Epithelial cell of proximal tubule (primary cell): ENCODE measurements at places on chromosomes 4 and X.

DNA sequence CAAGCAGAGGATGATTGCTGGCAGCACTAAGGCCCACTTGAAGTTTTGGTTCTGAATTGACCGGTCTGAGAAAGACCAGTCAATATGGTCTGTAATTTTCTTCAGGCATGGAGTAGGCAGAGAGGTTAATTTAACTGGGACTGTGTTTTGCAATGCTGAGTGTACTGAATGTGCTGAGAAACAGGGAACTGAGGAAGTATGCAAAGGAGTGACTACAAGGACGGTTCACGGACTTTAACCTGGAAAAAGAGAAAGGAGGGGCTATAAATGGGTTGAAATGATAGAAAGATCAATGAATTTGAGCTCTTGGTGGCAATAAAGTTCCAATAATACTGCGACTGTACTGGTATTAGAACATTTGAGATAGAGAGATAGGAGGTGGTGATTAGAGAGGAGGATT is 84.5 kb downstream of the MAGEB17 start:
- no peak for DNase-seq

DNA sequence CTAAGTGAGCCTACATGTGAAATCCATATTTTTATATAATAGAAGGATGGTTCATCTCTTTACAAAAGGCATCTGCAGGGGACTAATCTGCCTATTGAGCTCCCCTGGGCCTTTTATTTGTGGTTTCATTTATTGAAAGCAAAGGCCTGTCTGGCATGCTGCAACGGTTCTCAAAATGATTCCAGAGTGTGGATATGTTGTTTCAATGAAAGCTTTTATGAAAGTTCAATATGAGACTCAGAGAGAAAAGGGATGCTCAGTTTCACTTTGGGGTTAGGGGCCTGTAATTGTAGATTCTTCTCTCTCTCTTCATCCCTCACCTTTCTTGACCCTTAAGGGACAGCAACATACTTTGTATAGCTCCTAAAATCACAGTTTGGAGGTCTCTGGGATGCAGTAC is 204.2 kb upstream of the CASK start:
- no peak for DNase-seq

- DNase-seq: no peak
Measured at GRCh38 chr4:1764670-1765069, 28.4 kb upstream of the FGFR3 start.

DNA sequence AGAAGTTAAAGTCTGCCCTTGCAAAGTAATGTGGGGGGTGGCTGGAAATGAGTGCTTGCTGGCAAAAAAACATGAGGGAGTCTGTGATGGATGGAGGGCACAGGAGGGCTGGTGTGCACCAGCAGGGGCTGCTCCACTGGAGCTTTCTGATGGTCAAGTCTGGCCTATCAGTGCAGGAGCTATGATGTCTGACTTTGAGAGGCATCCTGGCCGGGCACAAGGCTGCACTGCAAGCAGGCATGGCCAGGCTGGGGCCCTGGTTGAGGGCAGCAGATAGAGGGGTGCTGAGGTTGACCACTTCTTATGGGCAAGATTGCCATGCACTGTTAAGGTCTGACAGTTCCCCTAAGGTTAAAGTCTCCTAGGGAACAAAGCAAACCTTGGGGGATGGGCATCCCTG is 1140.2 kb downstream of the FAM133A start:
- DNase-seq: no peak

DNA sequence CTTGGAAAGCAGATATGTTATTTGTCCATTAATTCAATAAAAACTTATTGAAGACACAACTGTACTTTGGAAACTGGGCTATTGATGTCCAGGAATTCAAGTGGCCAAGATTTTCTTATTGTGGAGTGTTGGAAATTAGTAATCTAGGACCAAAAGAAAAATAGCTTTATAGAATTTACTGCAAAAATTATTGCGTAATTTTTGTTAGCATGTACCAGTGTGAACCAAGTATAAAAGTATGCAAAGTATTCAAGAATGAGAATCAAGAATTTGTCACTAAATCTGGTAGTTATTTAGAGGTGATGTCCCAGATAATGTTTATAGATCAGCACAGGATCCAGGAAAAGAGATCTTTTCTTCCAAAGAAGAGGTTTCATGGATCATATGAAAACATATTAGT is 468.9 kb upstream of the CTSO start:
- peak; percentile 1 for DNase-seq

DNA sequence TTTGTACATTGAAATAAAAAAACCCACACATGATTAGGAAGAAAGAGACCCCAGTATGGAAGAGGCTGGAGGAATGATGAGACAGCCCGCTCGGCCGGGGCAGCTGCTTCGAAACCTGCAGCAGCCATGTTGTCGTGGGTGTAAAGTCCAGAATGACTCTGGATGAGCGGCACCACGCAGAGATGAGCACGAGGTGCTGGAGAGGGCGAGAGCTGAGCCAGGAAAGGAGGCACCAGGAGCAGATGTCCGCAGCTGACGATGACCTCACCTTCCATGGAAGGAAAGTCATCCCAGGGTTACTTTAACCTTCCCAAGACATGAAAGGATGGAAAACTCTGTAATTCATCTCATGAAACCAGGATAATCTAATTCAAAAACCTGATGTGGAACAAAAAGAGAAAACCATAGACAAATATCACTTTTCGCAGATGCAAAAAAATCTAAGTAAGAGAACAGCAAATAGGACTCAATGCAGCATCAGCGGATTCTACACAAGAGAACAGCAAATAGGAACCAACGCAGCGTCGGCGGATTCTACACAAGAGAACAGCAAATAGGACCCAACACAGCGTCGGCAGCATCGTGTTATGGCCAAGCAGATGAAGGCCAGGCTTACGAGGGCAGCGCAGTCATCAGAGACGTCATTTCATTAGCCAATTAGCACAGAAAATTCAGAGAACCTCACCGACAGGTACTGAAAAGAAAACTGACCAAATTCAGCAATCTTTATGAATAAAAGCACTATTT is 25.9 kb upstream of the SPON2 start:
- no peak for DNase-seq

DNA sequence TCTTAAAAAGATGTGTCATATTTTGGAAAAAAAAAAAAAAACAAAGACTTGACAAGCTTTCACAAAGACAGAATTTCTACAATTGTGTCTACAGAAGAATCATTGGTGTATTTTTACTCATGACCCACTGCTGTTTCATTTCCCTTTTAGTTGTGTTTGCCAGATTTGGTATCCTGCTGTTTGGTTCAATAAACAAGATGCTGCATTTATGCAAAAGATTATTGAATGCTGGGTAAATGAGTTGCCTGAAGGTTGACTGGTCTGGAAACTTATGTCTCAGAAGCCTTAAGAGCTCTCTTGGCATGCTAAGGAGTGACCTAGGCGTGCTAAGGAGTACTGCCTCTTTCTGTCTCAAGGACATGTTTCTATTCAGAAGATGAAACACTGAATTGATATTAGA is 64.9 kb upstream of the NPY2R start:
- DNase-seq: no peak

DNA sequence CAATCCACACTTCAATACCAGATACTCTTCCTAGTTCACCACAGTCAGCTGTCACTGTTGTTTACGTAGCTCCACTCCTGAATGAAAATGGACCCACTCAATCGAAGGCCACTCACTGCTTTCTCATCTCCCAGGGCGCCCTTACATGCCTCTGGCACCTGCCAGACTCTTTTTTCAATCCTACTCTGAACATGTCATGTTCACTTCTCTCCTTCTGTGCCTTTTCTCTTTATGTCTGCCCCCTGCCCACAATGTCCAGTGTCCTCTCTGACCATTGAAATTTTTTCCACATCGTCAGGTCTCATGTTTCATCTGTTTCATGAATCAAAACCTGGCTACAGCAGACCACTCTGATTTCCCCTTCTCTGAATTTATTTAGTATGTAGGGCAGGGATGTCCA is 1.3 kb upstream of the MGAT4D start:
- DNase-seq: no peak

GRCh38 chrX:55149242-55149641 is 60.4 kb downstream of the PAGE2 start:
- DNase-seq: no peak

DNA sequence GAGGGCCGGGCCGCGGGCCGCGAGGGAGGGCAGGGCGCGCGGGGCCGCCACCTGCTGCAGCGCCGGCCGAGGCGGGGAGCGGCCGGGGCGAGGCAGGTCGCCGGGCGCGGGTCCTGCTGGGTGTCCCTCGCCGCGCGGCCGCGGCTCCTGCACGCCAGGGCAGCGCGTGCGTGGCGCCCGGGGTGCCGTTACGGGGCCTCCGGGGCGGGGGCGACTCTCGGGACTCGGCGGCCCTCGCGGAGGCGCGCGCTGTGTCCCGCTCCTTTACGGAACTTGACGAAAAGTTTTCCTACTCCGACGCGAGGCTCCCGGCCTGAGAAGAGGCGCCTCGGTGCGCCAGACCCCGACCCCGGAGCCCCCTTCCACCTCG is 329 bp downstream of the TBC1D14 start:
- DNase-seq: no peak

DNA sequence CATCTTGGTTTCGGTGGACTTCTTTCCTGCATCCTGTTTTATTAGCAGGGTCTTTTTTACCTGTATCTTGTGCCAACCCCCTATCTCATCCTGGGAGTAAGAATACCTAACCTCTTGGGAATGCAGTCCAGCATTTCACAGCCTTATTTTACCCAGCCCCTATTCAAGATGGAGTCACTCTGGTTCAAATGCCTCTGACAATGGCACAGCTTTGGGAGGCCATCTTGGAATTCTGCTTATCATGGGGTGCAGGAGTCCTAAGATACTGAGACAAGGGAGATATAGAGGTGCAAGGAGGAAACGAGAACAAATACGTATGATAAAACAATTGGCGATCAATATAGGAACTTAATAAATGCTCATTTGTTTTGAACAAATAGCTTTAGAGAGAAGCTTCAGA is 1682.2 kb upstream of the AGA start:
- no peak for DNase-seq

DNA sequence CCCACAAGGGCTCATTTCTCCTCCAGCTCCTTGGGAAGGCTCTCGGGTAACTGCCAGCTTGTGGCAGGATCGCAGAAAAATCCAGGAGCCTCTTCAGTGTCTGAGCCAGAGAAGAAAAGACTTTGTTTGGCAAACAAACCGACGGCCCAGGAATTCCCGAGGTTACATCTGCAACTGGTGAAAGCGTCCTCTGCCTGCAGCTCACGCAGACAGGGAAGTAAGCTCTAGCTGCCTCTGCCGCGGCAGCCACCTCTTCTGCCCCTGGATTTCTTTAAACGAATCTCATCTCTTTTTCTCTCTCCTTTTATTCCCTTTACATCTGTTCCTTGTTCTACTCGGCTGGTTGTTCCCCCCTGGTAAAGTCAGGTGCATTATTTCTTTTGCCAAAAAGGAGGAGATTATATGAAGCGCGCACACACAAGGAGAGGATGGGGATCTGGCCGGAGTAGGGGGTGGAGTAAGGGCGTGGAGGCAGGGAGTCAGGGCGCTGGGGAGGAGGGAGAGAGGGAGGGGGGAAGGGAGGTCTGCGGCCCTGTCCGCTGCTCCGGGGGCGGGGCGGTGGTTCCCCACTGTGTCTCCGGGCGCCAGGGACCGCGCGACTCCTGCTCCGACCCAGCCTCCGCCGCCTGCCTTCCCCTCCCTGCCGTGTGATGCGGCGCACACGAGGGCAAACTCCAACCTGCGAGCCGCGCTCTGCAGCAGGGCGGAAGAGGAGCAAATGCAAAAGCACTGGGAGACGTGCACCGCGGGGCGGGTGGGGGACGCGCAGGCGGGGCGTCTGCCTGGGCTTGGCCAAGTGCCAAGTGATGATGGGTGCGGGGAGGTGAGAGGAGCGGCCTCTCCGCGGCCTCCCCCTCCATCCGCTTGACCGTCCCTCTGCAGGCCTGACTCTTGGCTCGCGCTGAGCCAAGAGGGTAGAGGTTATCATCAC is at the start of gene DCHS2:
Gene DCHS2, minus strand, starts transcription at position 459 of the 931 bp plus-strand sequence. Its CDS starts 444 bp downstream, at position 15.
- no peak for DNase-seq

- no peak for DNase-seq
Measured at GRCh38 chr4:87031920-87032319, 97.1 kb downstream of the AFF1 start.

DNA sequence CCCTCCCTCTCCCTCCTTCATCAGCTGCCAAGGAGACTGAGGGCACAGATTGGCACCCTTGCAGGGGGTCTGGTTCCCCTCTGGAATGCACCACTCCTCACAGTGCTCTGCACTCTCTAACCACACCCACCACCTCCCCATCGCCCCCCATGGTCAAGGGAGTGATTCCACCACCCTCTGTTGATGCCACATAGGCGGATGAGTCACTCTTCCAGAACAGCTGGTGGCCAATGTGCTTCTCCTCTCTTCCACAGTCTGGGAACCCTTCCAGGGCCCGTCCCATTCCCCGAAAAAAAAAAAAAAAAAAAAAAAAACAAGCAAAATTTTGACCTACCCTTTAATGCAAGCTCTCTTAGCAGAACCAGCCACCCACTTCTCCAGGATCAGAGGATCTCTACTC is 341.3 kb upstream of the KLF3 start:
- no peak for DNase-seq

DNA sequence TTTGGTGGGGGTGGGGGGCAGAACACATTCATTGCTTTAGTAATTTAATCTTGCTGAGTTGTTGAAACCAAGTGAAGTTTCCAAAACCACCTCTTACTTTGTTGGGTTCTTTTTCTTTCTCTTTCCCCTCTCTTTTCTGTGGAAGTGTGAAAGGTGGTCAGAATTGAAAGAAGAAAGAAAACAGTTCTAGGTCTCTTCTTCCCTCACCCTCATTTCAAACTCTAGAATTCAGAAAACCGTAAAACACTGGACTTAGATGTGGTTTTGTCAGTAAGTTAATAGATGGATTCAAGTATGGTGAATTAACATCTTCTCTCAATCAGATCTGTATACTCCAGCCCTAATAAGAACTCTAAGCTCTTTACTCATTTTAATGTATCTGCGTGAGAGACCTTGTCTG is 23.7 kb downstream of the PLP1 start:
- no peak for DNase-seq

DNA sequence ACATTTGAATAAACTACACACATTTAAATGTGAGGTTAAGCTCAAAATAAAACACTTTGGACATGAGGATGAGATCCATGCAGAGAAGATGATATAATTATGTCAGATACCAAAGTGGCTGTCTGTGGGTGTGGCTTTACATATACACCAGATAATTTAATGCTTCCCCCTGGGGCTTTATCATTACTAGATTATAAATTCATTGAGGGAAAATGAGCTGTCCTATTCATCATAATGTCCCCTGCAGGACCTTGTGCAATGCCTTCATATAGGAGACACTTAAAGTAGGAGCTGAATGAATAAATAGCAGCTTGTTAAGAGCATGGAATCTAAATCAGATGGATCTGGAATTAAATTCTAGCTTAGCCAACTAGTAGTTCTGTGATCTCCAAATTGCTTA is 49.7 kb downstream of the OTC start:
- no peak for DNase-seq

GRCh38 chr4:40438384-40439026 is 103.4 kb downstream of the CHRNA9 start:
- DNase-seq: no peak
